ENCODE measurements at places on chromosomes 4 and X.
A peak's percentile ranks its signal among the peaks of the same experiment; 100 is the strongest.

DNA sequence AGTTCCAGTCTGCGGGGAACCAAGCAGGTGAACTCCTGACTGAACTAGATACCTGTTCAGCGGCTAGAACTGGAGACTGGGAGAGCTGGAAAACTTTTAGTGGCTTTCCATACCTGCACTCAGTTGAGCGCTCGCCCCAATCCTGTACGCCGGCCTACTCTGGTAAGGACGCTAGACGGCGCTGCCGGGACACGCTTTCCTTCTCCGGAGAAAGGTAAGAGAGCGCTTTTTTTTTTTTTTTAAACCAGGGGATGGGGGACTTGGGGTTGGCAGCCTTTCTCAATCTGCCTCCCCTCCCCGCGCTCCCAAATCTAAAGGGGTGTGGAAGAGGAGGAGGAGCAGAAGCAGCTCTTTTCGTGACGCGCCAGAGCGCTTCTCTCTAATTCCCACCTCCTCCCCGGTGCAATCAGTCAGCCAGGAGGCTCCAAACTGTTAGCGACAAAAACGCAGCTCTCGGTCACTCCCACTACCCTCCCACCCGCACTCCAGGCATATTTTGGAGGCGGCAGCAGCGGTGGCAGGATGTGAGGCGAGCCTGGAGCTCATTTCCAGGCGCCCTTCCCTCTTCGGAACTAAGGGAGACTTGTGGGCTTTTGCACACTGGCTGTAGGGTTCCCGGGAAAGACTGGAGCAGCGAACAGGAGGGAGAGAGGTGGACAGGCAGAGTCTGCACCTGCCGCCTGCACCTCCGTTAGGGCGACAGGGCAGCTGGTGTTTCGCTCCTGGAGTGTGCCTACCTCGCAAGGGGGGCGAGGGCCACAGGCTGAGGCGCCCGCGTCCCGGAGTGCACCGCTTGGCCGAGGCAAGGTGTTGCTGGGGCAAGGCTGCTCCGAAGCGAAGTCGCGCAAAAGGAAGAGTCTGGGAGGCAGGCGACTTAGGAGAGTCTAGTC is at the start of gene IL1RAPL2:
Gene IL1RAPL2 (plus strand): TSS at position 409 of the 890 bp plus-strand sequence.
- DNase-seq, result no peak

- no peak for DNase-seq
Measured at GRCh38 chrX:46758163-46758955, 559 bp downstream of the SLC9A7 start.

DNA sequence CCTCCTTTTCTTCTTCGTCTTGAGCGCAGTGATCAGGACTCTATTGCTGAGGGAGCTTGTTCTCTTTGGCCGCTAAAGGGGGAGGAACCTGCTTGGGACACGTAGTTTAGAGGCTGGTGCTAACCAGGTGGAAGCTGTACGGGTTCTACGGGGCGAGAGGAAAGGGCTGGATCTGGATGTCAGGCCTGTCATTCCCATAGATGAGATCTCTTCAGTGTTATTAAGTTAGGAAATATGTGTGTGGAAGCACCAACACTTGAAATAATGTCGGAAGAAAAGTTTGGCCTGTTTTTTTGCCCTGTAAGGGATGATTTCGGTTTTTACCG is 643 bp downstream of the SRP72 start:
- DNase-seq, result no peak

- DNase-seq, result no peak
Measured at GRCh38 chr4:74361671-74362070, 3.3 kb upstream of the EREG start.

GRCh38 chr4:57280481-57280880 is 170.3 kb upstream of the IGFBP7 start:
- DNase-seq, result no peak

DNA sequence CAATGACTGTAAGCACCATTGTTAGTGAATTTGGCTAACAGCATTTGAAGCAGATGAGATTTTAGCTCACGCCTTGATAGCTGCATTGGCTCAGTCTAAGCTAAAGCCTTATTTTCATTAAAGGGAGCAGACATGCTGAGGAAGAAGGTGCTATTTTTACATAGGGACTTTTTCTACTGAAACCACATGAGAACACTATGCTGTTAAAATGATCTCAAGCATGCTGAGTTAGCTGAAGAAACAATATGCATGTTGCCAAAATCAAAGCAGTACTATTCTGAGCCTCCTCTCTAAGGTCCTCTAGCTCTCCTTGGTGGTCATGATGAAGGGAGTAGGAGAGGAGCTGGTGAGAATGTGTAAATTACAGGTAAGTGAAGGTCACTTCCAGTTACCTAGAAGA is 134.4 kb upstream of the JADE1 start:
- no peak for DNase-seq

DNA sequence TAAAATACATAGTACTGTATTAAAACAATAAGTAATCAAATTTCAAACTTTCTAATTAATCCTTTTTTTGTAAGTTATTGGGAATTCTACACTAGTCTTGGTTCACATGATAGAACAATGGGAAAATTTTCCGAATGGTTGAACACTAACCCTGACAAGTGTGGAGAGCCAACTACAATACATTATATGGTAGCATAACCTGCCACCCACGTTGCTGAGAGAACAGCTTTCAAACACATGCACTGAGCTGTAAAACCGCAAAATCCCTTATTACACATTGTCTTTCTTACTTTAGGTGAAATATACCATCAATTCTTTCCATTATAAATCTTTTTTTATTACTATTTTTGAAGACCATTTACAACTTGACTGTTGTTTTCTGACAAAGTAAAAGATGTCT is 54.7 kb downstream of the ANAPC10 start:
- no peak for DNase-seq

DNA sequence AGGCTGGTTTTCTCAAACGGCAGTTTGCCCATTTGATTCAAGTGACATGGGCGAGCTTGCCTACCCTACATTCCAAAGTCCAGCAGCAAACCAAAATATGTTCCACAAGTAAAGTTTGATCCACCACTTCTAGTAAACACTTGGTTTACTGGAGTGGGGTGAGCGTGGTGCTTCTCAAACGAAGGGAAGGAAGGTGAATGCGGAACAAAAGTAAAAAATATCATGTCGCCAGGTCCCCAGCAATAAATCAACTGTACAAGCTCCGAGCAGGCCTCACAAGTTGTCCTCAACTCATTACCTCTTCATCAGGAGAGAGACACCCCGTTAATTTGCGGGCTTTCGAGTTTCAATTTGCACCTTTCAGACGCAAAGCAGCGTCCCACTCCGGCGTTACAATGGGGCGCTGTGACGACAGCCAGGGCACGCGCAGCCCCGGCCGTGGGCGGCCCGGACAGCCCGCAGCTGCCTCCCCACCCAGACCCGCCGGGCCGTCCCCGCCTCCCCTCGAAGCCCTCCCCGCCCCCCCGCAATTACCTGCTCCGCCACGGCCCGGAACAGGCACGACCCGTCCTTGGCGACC is 1.0 kb downstream of the OTUD4 start:
- DNase-seq, result peak; percentile 77

- DNase-seq, result no peak
Measured at GRCh38 chr4:123014038-123014437, 91.6 kb upstream of the NUDT6 start.

DNA sequence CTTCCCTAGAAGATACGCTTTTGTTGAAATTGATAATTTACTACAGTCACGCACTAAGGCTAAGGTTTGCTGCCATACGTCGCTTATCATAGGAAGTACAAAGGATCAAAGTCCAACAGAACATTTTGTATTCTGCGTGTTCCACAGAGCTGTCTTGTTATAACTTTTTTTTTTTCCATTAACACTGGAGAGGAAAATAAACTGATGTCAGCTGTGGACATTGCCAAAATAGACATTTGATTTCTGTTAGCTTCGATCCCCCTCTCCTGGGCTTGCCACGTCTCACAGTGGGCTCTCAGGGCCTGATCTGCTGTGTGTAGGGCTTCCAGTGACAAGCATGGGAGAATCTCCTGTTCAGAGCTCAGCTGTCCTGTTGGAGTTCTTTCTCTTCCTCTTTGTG is 93.3 kb downstream of the SPATA18 start:
- DNase-seq, result no peak

GRCh38 chr4:68326141-68326540 is 23.7 kb downstream of the YTHDC1 start:
- DNase-seq, result no peak

GRCh38 chrX:112677167-112677566 is 2.6 kb downstream of the LHFPL1 start:
- no peak for DNase-seq

GRCh38 chr4:162675661-162676060 is 491.0 kb downstream of the NAF1 start:
- no peak for DNase-seq

GRCh38 chr4:67522230-67522629 is 23.1 kb downstream of the CENPC start:
- DNase-seq, result no peak

DNA sequence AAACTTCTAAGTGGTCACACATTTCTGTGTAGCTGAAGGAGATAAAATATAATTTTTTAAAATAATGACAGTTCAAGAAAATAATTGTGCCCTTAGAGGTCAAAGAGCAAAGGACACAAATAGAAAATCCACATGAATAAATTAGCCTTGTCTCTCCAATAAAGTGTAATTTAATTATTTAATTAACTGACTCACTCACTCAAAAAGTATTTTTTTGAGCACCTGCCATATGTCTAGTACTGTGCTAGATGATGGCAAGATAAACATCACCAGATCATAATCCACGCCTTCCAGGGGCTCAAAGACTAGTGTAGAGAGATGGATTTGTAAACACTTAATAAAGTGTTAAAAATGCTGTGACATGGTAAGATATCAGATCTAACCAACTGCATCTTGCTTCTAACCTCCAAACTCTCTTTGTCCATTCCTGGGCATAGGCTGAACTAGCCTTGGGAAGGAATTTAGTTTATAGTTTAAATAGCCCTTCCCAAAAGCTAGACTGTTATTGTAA is 112.5 kb downstream of the SCLT1 start:
- no peak for DNase-seq

DNA sequence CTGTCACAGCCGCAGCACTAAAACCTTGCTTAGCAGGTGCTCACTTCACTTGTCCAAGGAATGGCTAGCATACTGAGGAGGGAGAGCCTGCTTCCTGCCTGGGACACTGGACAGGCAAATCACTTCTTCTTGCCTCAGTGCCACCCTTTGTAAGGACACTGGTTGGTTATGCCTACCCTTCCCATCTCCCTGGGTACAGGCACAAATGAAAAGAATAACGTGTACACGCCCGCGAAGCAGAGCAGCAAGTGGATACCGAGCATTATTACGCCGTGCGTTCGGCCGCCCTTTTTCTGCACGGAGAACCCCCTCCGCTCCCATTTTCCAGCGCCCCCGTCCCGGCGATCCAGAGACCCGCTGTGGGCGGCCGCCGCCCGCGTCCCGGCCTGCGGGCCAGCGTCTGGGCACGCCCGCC is 338 bp upstream of the KLHL2 start:
- peak; percentile 38 for DNase-seq

GRCh38 chrX:154596290-154596929 is 11.5 kb downstream of the CTAG1A start:
- no peak for DNase-seq

DNA sequence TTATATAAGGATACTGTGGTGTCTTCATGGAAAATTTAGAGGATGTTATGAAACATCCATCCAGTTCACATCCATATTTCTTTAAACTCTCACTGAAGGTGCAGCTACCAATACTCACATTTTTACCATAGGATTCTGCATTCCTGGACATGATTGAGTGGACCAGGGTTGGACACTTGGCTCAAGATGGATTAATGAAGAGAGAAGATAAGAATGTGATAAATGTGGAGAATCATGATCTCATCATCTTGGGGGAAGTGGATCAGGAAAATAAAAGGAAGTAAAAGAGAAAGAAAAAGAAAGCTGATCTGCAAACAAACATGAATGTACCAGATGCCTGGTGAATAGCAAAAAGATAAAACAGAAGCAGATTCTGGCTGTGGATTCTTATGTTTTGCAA is 175.4 kb downstream of the NPFFR2 start:
- no peak for DNase-seq

GRCh38 chr4:156169861-156170260 is 216.2 kb upstream of the CTSO start:
- no peak for DNase-seq

DNA sequence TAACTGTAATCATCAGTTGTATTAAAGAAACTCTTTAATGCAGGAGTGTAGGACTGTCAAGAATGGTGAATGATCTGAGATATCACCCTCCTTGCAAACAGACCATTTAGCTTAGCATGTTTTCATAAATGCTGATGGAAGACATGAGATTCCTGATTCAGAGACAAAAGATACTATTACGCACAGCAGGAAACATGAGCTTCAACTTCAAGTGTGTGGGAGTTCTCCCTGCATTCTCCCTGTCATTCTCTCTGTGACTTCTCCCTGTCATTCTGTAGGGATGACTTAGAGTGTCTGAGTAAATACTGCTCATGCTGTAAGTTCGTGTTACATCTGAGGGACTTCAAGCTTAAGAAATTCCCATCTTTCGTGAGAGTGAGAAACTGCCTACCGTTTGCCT is 866.0 kb upstream of the PRKX start:
- no peak for DNase-seq

- no peak for DNase-seq
Measured at GRCh38 chr4:83917572-83917971, 381.7 kb downstream of the GPAT3 start.

GRCh38 chr4:107050525-107051135 is 14.5 kb upstream of the DKK2 start:
- DNase-seq, result no peak

DNA sequence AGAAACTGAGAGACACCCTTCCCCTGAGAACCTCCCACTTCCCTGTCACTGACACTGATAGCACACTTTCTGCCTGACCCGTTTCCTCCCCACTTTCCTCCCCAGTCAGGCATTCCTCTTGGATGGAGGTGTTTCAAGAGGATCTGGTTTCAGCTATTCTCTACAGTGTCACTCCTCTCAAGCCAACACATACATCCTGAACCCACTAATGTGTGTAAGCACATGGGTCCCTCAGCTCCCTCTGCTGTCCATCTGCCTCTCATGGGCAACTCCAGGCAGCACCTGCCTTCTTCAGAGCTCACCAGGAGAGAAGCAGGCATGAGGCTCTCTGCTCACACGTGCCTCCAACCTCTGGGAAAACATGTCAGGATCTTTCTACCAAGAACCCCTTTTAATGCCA is 207.6 kb downstream of the NAF1 start:
- no peak for DNase-seq

DNA sequence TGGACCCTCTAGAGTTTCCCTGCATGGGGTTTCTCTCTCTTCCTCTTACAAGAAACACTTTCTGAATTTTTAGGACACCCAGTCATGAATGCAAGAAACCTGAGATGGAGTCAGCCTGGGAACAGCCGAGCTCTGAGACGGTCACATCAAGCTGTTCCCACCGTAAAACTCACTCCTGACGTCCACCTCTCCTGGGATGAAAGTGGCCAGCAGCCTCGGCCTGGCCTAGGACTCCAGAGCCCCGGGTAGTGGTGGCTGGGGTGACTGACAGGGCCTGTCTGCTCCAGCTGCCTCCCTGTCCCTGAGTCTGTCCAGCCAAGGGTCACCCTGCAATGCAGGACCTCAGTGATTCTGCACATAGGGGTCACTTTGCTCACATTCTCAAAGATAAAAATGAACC is 217.8 kb downstream of the SHOX start:
- DNase-seq, result no peak

DNA sequence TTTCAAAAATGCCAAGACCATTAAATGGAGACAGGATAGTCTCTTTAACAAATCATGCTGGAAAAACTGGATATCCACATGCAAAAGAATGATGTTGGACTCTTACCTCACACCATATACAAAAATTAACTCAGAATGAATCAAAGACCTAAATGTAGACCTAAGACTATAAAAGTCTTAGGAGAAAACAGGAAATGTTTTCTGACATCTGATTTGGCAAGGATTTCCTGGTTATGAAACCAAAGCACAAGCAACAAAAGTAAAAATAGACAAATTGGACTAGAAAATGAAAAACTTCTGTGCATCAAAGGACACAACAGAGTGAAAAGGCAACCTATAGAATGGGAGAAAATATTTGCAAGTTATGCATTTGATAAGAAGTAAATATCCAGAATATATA is 37.6 kb downstream of the ARFIP1 start:
- DNase-seq, result no peak

Measured in hypothalamus (tissue), 51 donors.